ENCODE measurements at places on chromosomes 16 and 17. TPM values are rescaled to one million over a fixed set of nuclear protein-coding genes. Genes with fewer than 3 reads are reported as not detected.

Gene CES5A
- not detected for total RNA-seq

Gene C16orf96
- 0.15 TPM for total RNA-seq

Gene SRCIN1
- total RNA-seq, result 12.8 TPM

Gene ERI2
- total RNA-seq, result 20.4 TPM

Gene RPH3AL
- 2.2 TPM for total RNA-seq

Gene BICDL2
- 0.21 TPM for total RNA-seq

Gene CCDC92B
- total RNA-seq, result 0.51 TPM

Gene PIPOX
- 2.4 TPM for total RNA-seq

- peak overlapping the region; percentile 83 for H3K4me3 ChIP-seq
- H3K27ac ChIP-seq, result peak overlapping the region; percentile 83
- H3K36me3 ChIP-seq, result peaks cover 11% of the 10 kb centered on the region
- H3K4me1 ChIP-seq, result peaks cover 33% of the 10 kb centered on the region
- no peaks in the 10 kb centered on the region for H3K27me3 ChIP-seq
Measured at GRCh38 chr16:29806641-29807425, 504 bp downstream of the MAZ start.

DNA sequence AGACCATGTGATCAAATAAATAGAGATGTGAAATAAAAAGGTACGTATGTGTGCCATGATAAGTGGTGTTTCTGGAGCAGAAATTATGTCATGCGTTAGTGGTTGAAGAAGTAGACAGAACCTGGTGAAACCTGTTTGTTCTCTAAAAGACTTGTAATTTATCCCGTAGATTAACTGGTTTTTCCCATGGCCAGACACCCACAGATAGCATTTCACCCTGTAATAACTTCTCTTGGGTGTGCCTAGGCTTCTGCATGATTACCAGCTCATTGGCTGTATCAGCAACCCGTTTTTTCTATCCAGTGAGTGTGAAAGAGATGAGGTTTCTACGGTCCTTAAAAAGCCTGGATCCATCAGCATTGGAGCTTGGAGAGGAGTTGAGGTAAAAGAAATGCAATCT, 471.3 kb downstream of the NPIPA7 start:
- no peaks in the 10 kb centered on the region for H3K4me1 ChIP-seq
- no peaks in the 10 kb centered on the region for H3K27me3 ChIP-seq
- H3K4me3 ChIP-seq, result no peak overlapping the region

DNA sequence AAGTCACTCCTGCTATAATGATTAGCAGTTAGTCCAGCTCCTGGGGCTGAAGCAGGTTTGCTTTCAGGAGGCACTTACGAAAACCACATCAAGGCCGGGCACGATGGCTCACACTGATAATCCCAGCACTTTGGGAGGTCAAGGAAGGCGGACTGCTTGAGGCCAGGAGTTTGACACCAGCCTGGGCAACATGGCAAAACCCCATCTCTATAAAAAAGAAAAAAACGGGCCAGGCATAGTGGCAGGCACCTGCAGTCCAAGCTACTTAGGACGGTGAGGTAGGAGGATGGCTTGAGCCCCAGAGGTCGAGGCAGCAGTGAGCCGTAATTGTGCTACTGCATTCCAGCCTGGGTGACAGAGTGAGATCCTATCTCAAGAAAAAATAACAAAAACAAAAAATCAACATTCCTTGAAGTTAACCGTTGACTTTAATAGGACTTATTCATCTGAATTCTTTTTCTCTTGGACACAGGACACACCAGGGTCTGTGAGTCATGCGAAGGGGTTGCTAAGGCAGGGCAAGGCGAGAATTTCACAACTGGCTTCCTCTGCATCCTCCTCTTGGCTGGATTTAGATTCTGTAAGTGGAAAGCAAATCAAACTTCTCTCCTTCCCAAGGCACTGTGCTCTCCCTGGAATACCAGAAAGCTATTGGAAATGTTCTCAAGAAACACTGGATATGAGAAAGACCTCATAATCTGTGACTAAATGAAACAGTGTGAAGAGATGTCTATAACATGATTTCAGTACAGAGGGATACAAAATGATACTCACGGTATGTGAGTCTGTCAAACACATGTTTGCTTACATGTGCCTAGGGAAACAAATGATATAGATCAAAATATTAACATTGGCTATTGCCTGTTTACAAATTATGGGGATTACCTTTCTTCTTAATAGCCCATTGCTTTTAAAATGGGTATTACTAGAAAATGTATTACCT, 99.5 kb downstream of the SYCE1L start:
- peak overlapping the region; percentile 98 for H3K27ac ChIP-seq
- peaks cover 27% of the 10 kb centered on the region for H3K4me1 ChIP-seq
- H3K36me3 ChIP-seq, result no peaks in the 10 kb centered on the region
- no peaks in the 10 kb centered on the region for H3K27me3 ChIP-seq
- peak overlapping the region; percentile 11 for H3K4me3 ChIP-seq

- no peaks in the 10 kb centered on the region for H3K27me3 ChIP-seq
- no peaks in the 10 kb centered on the region for H3K36me3 ChIP-seq
- no peak for DNase-seq
- H3K27ac ChIP-seq, result no peak overlapping the region
- no peak overlapping the region for H3K4me3 ChIP-seq
Measured at GRCh38 chr16:23137818-23138217, 11.4 kb downstream of the USP31 start.

- H3K27ac ChIP-seq, result no peak overlapping the region
- no peaks in the 10 kb centered on the region for H3K27me3 ChIP-seq
- no peak for DNase-seq
Measured at GRCh38 chr17:8499171-8499570, 63.5 kb downstream of the NDEL1 start.

GRCh38 chr17:40416671-40417070, 1.0 kb downstream of the TOP2A start:
- H3K4me1 ChIP-seq, result peaks cover 18% of the 10 kb centered on the region
- H3K4me3 ChIP-seq, result peak overlapping the region; percentile 83
- peak overlapping the region; percentile 95 for H3K27ac ChIP-seq
- no peak for DNase-seq
- peaks cover 33% of the 10 kb centered on the region for H3K36me3 ChIP-seq
- H3K27me3 ChIP-seq, result no peaks in the 10 kb centered on the region

- no peaks in the 10 kb centered on the region for H3K36me3 ChIP-seq
- H3K27me3 ChIP-seq, result no peaks in the 10 kb centered on the region
- H3K4me1 ChIP-seq, result peaks cover 6% of the 10 kb centered on the region
- peak overlapping the region; percentile 82 for H3K4me3 ChIP-seq
Measured at GRCh38 chr16:28925386-28926228, 569 bp upstream of the RABEP2 start.

GRCh38 chr17:11943759-11944347, 53.4 kb downstream of the ZNF18 start:
- no peaks in the 10 kb centered on the region for H3K36me3 ChIP-seq
- H3K4me3 ChIP-seq, result no peak overlapping the region
- H3K4me1 ChIP-seq, result no peaks in the 10 kb centered on the region
- no peaks in the 10 kb centered on the region for H3K27me3 ChIP-seq
- H3K27ac ChIP-seq, result no peak overlapping the region

DNA sequence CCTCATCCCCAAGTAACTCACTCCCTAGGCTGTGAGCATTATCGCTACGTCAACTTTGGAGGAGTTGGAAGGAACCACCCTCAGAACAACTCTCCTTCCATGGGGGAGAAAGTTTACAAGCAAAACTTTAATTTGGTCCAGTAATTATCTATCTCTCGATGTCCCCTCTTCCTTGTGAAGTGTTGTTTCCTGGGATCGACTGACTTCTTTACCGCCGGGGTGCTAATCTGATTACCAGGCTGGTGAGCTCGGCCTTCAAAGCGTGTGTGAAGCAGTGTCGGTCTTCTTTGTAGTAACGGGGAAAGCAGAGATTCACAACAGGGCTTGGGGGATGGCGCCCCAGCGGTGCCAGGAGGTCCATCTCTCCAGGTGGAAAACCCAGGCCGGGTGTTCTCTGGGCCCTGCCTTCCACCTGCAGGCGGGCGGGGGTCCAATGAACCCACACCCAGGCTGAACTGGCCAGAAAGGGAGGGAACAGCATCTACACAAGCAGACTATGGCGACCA, 14.5 kb upstream of the FOXF1 start:
- DNase-seq, result no peak
- peaks cover 3% of the 10 kb centered on the region for H3K4me1 ChIP-seq
- no peak overlapping the region for H3K4me3 ChIP-seq
- no peaks in the 10 kb centered on the region for H3K36me3 ChIP-seq
- peaks cover 26% of the 10 kb centered on the region for H3K27me3 ChIP-seq

DNA sequence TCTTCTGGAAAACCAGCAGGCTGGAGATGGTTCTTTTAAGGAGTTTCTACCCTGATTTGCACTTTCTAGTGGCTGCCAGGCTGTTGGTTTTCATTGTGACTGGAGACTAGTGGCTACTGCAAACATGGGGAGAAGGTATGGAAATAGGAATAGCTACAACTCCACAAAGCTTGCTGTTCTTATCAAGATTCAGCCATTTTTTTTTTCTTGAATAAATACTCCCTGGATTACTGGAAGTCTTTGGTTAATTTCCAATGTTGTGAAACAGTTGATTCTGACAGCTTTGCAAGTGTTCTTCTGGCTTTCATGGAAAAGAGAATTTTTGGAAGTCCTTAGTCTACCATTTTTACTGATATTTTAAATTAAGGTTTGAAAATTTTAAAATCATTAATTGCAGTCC, 277.7 kb downstream of the HS3ST3A1 start:
- no peak overlapping the region for H3K27ac ChIP-seq
- no peak overlapping the region for H3K4me3 ChIP-seq
- H3K36me3 ChIP-seq, result no peaks in the 10 kb centered on the region
- H3K4me1 ChIP-seq, result no peaks in the 10 kb centered on the region
- no peak for DNase-seq
- H3K27me3 ChIP-seq, result no peaks in the 10 kb centered on the region

DNA sequence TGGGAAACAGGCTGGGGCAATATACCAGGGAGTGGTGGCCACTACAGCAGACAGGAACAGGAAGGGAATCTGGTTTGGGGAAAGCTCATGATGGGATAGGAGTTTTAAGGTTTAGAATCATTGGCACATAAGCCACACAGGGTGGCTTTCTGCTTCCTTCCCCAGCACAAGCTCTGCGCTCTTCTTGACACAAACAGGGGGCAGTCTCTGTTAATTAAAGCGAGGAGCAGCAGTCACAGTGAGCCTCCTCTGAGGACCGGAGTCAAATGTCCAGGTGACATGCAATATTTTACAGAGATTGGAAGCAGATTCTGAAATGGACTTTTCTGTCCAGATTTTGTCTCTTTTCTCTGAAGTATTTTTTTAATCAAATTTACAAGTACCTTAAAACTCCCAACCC, 2.8 kb upstream of the SHISA9 start:
- peaks cover 2% of the 10 kb centered on the region for H3K4me1 ChIP-seq
- peaks cover 3% of the 10 kb centered on the region for H3K27me3 ChIP-seq
- no peak for DNase-seq
- H3K27ac ChIP-seq, result no peak overlapping the region

GRCh38 chr16:77781091-77781490, 7.3 kb upstream of the VAT1L start:
- DNase-seq, result no peak
- no peak overlapping the region for H3K4me3 ChIP-seq
- no peaks in the 10 kb centered on the region for H3K36me3 ChIP-seq
- no peaks in the 10 kb centered on the region for H3K27me3 ChIP-seq

DNA sequence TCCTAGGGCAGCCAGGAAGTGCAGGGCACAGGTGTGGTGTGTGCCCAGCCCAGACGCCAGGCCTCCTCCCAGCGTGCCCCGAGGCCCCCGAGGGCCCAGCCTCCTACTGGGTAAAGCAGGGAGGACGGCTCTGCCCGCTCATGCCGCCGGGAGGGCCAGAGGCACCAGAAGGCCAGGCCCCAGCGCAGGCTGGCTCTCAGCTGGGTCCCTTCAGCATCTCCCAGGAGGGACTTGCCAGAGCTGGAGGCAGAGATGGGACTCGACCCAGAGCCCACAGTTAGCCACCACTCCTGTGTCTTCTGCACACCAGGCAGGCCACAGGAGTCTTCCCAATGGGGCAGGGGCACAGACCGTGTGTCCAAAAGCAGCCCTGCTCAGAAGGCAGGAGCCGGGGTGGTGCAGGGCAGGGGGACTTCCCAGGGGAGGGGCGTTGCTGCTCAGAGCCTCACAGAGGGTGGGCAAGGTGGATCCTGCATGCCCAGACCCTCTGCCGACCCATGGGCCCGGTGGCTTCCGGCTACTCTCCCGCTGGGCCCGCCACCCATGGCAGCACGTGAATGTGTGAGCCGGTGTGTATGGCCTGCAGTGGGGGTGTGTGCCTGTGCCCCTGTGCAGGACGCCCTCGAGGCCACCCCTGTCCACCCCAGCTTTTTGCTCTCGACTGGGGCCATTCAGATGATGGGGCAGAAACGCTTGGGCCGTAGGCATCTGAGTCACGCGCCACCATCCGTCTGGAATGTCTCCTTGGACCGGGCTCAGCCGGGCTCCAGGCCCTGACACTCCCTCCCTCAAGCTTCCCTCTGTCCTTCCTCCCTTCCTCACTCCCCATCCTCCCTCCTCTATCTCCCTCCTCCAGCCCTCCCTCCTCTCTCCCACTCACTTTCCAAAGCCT, 5.7 kb upstream of the ZNF469 start:
- H3K4me3 ChIP-seq, result no peak overlapping the region
- no peak overlapping the region for H3K27ac ChIP-seq
- no peaks in the 10 kb centered on the region for H3K27me3 ChIP-seq
- no peaks in the 10 kb centered on the region for H3K36me3 ChIP-seq
- no peak for DNase-seq

DNA sequence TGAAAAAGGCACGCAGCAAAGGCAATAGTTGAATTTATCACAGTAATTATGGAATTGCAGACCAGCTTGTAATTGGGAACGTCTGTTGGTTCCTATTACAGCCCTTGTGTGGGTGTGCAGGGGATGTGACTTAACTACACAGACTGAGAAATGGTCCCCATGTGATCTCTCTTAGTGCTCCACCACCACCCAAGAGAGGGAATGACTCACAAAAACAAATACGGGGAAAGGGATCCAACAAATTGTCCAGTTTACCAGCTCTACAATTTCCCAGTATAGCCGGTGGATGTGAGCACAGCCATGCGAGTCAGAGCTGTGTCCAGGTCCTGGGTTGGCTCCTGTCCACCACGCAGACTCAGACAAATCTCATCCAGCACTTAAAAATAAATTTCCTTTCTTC, 337.9 kb downstream of the GRIN2A start:
- no peak for DNase-seq
- H3K4me1 ChIP-seq, result no peaks in the 10 kb centered on the region
- H3K4me3 ChIP-seq, result no peak overlapping the region

DNA sequence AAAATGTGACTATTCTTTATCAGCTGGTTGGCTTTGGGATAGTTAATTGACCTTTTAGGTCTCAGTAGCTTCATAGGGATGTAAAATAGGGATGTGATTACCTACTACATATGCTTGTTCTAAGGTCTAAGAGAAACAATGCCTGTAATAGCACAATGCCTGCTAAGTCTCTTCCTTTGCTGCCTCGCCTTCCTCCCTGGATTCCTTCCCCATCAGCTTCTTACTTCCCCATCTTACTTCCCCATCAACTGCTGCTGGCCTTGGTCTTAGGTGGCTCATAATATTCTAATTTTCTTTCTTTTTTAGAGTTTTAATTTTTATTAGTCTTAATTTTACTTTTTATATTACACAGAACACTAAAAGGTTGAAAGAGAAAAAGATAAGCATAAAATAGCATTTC, 59.2 kb upstream of the GOT2 start:
- H3K36me3 ChIP-seq, result no peaks in the 10 kb centered on the region
- no peak for DNase-seq
- no peaks in the 10 kb centered on the region for H3K4me1 ChIP-seq
- no peak overlapping the region for H3K4me3 ChIP-seq
- no peak overlapping the region for H3K27ac ChIP-seq
- H3K27me3 ChIP-seq, result no peaks in the 10 kb centered on the region

- H3K4me3 ChIP-seq, result no peak overlapping the region
- H3K27me3 ChIP-seq, result no peaks in the 10 kb centered on the region
- peaks cover 9% of the 10 kb centered on the region for H3K4me1 ChIP-seq
- no peak overlapping the region for H3K27ac ChIP-seq
Measured at GRCh38 chr17:45114117-45114932, 18.0 kb downstream of the PLCD3 start.

GRCh38 chr16:74734361-74735161, 33.9 kb upstream of the MLKL start:
- H3K36me3 ChIP-seq, result no peaks in the 10 kb centered on the region
- H3K4me1 ChIP-seq, result no peaks in the 10 kb centered on the region
- no peak overlapping the region for H3K4me3 ChIP-seq
- no peak for DNase-seq

Measured in Panc1 (cell line).